Suppressor macrophage treated with lipopolysaccharide for 1 hour (primary cell): ENCODE measurements at places on chromosomes 11 and 22.

DNA sequence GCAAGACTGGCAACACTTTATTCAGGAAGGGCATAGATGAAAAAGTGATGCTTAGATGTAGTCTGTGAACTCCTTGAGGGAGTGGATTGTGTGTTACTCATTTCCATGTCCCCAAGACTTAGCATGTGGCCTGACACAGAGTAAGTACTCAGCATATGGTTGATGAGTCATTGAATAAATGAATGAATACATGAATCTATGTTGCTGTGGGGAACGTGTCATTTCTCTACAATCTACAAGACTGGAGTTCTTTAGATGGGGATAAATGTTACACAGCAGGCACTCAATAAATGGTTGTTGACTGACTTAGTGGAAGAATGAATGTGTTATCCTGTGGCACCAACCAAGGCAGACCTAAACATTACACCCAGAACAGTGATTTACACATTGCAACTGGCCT is 17.9 kb downstream of the BPIFC start:
- peak; percentile 32 for DNase-seq

DNA sequence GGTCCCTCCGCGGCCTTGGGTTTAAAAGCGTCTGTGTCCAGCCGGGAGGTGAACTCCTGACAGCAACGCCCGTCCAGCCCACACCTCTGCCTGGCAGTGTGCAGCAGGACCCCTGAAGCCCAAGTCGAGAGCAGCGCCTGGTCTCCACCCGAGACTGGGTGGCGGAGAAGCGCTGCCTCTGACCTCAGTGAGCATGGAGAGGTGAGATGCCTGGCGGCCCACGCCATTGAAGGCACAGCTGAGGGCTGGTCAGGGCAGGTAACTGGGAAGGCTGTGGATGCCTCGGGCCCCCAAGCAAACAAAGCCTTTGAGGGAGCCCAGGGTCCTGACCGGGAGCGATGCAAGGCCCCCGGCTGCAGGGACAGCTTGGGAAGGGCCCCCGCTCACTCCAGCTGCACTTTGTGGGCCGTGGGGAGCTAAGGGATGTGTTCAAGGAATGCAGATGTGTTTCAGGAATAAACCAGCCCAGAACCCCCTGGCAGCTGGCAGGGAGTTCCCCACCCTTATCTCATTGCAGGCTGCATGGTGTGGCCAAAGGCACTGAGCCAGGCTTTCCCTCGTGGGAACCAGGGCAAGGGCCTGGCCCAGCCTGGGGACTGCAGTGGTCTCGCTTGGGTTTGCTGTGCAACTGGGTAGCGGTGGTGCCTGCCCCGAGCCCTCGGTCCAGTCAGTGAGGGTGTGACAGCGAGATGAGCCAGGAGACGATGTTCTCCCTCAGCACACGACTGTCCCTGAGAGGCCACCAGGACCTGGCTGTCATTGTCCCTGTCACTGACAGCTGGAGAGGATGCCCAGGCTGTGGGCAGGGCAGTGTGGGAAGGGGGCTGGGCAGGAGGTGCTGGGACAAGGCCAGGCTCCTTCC is 92.5 kb downstream of the WNT7B start:
- no peak for DNase-seq

- DNase-seq = no peak
Observed at GRCh38 chr11:33703788-33704187, 3.2 kb upstream of the C11orf91 start.

DNA sequence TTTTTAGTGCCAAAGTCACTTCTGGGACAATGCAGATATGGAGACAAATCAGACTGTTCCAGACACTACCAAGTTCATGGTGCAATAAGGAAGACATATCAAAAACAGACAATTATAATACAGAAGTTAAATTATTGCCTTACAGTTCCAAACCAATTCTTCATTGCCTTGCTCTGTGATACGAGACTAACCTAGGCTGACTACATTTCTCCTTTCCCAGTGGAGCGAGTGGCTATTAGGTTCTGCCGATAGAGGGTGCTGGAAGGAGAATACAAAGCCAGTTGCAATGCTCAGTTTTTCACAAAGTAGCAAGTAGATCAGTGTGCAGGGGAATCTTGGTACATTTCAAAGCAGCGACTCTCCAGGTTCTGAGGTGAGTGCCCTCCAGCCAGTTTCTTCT is 67.8 kb downstream of the FAM168A start:
- peak; percentile 32 for DNase-seq

DNA sequence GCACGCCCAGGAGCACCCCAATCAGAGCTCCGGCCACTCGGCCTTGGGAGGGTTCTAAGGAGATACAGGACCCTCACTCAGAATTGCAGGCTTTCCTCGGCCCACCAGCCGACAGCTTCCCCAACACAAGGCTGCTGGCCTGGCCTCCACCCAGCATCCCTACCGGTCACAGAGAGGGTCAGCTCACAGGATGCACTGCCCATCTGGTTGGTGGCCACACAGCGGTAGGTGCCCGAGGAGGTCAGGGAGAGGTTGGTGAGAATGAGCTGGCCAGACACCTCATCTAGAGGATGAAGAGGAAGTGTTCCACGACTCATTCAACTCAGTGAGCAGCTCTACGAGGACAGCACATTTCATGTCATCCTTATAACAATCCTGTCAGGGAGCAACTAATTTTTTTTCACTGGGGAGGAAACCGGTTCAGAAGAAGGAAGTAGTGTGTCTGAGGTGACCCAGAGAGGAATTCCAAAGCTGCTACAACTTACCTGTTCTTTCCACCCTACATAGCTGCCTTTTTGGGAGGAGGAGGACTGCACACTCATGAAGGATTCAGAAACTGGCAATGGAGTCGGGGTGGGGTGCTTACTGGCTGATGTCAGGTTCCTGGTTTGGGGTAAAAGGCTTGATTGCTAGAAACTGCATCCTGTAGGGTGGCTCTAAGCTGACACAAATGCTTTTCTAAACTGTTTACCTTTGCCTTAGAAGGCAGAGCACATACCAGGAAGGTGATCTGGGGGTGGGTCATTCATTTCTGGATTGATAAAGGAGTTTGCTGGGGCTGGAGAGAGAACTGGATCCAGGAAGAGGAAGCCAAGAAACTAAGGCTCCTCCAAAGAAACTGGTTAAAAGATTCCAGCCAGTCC is 3.3 kb downstream of the VSIG2 start:
- DNase-seq = no peak

- peak; percentile 77 for DNase-seq
Observed at GRCh38 chr11:129950101-129951091, 52.2 kb downstream of the PRDM10 start.

GRCh38 chr22:27212102-27212501 is 554.7 kb downstream of the MIAT start:
- peak; percentile 16 for DNase-seq

DNA sequence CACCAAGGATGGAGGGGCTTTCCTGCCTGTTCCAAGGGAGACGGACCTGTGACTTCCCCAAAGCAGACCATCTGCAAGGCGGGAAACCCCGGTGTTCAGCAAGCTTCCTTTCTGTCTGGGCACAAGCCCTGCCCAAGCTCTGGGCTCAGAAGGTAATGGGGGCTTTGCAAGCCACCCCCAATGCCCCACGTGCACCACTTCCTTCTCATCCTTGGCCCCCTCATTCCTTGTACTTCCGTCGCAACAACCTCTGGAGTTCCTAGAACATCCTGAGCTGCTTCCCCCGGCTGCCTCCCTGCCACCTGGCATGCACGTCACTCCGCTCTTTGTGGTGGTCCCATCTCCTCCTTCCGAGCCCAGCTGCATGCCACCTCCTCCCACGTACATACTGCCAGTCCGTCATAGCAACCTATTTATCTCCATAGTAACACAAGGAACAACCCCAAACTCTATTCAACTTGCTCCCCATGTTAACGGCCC is 3.9 kb downstream of the MYEOV start:
- peak; percentile 97 for DNase-seq
